Stimulated activated CD4-positive, alpha-beta T cell treated with anti-CD3 and anti-CD28 coated beads, Interleukin-4, amount 100 ng/mL, for 4 hours (primary cell): ENCODE measurements at places on chromosomes 7 and 10.

GRCh38 chr7:28517606-28518005 lies 105.3 kb downstream of the CREB5 start:
- DNase-seq: no peak

DNA sequence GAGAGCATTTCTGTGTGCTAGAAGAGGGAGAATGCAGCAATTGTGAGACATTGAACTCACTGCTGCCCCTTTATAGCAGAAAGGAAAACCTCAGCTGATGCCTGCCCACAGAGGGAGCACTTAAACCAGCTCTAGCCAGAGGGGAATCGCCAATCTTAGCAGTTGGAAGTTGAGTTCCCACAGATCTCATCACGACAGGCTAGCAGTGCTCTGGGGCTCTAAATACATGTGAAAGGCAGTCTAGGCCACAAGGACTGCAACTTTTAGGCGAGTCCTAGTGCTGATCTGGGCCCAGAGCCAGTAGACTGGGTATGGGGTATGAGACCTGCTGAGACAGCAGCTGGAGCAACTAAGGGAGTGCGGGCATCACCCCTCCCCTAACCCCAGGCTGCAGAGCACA lies 25.2 kb upstream of the PRR15 start:
- no peak for DNase-seq

DNA sequence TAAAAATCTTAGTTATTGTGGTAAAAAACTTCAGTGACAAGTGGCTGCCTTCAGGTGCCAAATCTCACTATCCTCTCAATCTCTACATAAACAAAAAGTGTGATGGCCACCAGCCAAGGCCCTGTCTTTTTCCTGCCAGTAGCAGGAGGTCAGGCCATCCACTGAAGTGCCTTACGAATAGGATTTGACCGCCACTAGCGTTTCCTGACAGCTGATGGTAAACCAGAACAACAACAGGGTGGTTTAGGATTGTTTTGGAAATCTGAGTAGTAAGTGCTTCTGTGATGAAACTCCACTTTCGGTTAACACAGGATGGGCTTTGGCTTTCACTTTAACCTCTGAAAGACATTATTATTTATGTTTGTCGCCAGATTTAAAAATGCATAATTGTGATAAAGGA lies 55.7 kb upstream of the OGDHL start:
- DNase-seq: no peak

- DNase-seq: no peak
Observed at GRCh38 chr7:36391436-36392198, 2.0 kb downstream of the ANLN start.

DNA sequence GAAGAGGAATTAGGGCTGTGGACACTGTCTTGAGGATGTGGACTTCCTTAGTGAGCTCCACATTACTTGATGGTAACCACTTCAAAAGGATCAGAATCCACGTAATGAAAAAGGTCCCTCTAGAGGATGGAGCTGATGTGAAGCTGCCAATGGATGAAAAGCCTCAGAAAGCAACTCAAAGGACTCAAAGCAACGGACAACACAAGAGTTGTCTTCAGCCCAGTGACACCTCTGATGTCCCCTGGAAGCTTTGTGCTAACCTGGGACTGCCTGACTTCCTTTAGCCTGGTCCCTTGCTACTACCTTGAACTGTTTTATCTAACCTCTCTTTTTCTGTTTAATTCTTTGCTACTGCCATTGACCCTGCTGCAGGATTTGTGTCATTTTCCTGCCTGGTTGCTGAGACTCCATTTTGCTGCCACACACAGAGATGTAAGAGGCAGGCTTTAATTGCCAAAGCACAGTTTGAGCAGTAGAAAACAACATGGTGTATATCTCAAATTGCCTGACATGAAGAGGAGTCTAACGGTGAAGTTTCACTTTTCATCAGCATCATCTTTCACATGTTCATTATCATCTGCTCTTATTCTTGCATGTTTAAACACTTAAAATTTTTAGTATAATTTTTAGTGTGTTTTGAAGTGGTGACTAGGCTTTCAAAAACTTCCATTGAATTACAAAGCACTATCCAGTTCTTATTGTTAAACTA lies 11.1 kb upstream of the SGCE start:
- DNase-seq: no peak

DNA sequence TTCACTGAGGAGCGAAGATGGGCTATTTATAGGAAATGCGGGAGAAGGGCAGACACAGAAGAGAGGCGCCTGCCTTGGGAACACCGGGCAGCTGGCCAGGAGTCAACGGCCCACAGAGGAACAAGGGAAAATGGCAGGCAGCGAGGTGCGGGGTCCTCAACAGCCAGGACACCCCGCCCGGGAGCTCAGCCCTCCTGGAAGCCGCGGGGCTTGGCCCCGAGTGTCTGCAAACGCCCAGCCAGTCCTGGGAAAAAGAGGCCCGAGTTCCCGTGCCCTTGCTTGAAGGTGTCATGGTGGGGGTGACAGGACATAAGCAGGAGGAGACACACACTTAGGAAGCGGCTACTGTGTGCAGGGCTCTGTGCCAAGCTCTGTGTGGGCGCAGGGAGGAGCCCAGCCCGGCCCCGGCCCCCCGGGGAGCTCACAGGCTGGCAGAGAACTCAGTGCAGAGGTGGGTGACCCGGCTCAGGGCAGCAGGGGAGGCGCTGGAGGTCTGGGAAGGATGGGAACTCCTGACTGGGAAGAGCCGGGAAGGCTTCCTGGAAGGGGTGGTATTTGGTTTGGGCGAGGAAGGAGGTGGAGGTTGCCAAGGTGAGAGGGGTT lies 79.9 kb downstream of the ELFN1 start:
- no peak for DNase-seq

DNA sequence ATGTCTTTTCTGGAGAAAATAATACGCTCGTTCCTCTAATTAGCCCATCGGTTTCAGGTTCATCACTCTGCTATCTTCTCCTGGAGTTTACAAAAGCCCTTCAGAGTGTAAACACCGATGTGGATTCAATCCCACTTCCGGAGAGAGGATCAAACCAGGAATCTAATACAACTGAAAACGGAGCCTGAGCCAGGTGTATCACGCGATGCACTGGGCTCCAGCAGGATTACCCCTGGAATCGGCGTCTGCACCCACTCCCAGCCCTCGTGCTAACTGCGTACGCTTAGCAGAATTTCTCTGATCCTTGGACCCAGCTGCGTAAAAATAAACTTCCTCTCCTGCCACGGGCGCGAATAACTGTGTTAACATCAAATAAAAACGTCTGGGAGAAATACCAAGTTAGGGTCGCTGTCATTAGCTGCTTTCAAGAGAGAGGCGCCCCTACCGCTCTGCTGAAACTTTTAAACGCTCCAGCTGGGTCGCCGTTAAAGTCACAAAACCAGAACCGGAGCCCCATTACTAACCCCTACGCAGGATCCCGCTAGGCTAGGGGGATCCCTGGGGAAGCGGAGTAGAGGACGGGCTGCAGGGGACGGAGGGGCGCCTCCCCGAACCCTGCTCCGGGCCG lies 502 bp downstream of the ZNF3 start:
- DNase-seq: no peak

- no peak for DNase-seq
Observed at GRCh38 chr10:11425676-11426075, 185.8 kb downstream of the USP6NL start.

DNA sequence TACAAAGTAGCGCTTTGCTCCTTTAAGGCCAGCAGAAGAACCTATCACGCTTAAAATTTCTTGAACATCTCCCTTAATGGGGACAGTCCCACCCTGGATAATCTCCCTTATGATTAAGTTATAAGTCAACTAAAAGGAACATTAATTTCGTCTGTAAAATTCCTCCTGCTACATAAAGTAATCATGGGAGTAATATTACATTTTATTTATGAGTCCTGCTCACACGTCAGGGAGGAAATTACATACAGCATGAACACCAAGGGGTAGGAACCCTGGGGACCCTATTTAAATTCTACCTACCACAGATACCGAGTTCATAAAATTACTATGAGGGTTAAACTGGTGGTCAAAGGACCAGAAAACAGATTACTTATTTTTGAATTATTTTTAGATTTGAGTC lies 926.6 kb upstream of the MBL2 start:
- no peak for DNase-seq

DNA sequence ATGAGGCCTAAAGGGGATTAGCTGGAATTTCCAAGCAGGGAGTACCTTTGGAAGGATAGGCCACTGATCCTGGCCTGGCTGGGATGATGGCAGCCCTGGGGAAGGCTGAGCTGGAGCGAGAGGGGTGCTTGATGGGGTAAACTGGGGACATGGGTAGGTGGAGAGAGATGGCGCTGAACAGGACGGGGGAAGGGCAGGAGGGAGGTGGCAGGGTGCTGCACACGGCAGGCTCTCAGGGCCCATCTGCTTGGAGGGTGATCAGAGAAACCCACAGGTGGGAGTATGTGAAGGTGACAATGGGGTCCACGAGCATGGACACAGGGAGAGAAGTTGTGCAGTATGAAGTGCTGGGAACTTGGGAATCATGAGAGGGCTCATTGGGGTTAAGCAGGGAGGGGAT lies 10.3 kb downstream of the MAT1A start:
- DNase-seq: no peak

DNA sequence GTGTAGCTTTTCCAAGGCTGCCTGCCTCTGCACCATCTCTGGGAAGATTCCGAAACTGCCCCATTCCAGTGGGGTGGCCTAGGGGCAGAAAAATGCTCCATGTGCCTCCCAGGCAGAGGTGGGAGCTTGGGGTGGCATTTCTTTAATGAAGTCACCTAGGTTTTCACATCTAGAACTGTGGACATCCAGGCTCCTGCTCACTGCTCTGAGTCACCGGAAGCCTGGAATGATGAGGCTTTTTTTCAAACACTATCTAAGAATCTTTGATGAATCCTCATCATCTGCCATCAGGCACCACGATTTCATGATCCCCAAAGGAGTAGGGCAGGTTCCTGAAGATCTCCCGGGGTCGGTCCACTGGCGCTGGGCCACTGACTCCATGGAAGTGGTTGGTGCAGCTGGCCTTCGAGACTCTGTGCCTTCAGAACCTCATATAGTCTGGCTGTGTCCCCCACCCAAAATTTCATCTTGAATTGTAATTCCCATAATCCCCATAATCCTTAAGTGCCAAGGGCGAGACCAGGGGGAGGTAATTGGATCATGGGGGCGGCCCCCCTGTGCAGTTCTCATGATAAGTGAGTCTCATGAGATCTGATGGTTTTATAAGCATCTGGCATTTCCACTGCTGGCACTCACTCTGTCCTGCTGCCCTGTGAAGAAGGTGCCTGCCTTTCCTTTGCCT lies 37.1 kb downstream of the MTURN start:
- no peak for DNase-seq

GRCh38 chr10:79185067-79185774 lies 116.5 kb downstream of the ZMIZ1 start:
- DNase-seq: no peak

DNA sequence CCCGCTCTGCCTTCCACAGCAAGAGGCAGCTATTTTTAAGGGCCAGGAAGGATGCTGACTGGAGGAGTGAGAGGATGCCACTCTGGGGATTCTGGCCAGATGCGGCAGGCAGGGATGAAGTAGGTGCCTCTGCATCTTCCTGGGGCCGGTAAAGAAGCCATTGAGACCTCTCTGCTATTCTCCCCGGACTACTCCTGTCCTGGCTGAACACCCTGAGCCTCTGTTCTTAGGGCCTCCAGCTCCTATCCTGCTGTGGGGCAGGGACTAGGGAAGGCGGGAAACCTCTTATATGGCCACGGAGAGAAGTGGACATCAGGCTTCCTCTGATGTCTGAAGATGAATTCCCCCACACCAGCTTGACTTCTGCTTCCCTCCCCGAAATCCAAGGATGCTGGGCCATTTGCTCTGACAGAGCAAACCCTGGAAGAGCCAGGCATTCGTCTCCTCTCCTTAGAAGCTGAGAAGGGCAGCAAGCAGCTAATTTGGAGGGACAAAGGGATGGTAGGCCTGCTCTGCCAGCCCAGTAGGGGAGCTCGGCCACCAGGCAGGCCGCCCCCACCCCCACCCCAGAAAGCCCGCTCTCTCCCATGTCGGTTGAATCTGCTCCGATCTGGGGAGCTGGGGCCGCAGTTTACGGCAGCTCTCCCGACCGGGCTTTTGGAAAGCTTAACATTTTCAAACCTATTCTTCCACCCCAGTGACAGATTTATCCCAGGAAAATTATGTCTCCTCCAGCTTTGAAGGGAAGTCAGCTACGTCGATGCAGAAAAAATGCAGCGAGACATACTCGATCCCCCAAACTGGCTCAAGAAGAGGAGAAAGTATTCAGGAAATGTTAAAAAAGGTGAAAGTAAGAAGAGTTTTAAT lies 2.8 kb downstream of the FGF8 start:
- DNase-seq: no peak

DNA sequence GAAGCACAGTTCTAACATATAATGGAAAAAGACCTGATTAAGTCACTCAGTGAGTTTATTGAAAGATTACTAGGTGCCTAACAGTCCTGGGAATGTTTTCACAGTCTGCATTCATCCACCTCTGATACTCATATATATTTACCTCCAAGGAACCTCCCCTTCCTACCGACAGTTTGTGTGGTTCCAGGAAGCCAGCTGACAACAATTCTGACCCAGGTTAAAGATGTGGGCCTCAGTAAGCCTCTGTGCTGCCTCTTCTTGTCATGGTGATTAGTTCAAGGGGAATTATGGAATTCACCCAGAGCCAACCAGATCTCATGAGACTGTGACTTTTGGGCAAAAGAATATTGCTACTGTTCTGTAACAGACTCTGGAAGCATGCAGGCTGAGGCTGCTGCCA lies 186.8 kb downstream of the NXPH1 start:
- no peak for DNase-seq

DNA sequence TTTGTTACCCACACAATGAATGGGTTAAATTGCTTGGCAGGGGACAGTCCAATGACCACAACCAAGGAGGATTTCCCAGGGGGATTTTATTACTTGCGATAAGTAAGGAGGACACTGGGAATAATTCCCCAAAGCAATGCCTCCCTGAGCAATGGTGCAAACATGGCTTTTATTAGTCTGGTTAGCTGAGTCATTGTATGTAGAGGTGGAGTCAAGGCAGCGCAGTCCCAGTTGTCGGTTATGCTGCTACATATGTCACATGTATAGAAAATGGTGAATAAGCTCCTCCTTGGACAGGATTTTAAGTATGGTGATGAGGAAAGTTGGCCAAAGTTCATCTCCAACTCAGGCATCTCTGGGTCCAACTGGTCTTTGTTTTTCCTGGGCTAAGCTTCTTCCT lies 3.9 kb upstream of the TRIM4 start:
- no peak for DNase-seq

- peak; percentile 29 for DNase-seq
Observed at GRCh38 chr10:22437620-22438588, 92.6 kb downstream of the SPAG6 start.

GRCh38 chr7:75938921-75939320 lies 24.0 kb downstream of the POR start:
- DNase-seq: no peak

GRCh38 chr7:146948703-146949102 lies 832.1 kb downstream of the CNTNAP2 start:
- DNase-seq: no peak

DNA sequence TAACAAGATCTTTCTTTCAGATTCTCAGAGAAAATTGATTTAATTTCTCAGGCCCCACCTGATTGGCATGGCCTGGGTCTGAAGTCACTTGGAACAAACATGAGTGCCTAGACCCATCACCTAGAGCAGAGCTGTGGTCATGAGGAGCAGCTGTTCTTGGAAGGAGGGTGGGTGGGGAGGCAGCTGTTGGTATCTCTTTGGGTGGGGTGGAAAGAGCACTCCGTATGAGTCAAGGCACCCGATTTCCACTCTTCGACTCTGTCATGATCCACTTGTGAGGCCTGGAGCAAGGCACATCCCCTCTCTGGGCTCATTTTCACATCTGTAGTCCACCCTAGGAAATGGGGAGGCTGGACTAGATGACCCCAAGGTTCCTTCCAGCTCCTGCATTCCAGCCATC lies 156.7 kb downstream of the C10orf105 start:
- no peak for DNase-seq

- no peak for DNase-seq
Observed at GRCh38 chr10:26378861-26379294, 59.3 kb upstream of the APBB1IP start.

GRCh38 chr7:72097226-72097625 lies 314.9 kb downstream of the CALN1 start:
- DNase-seq: no peak
